Thoracic aorta (tissue), 2 donors: ENCODE measurements at places on chromosomes 4 and X.

- no peak overlapping the region for H3K4me3 ChIP-seq
- no peak overlapping the region for H3K27ac ChIP-seq
- H3K36me3 ChIP-seq: no peaks in the 10 kb centered on the region
- H3K27me3 ChIP-seq: no peaks in the 10 kb centered on the region
- no peaks in the 10 kb centered on the region for H3K4me1 ChIP-seq
Observed at GRCh38 chrX:82092307-82092706, 890.4 kb downstream of the SH3BGRL start.

GRCh38 chrX:9676306-9676705 lies 89.3 kb downstream of the GPR143 start:
- H3K27ac ChIP-seq: peak overlapping the region; percentile 26
- no peak overlapping the region for H3K4me3 ChIP-seq
- H3K27me3 ChIP-seq: no peaks in the 10 kb centered on the region
- peaks cover 3% of the 10 kb centered on the region for H3K36me3 ChIP-seq

- H3K27me3 ChIP-seq: no peaks in the 10 kb centered on the region
- H3K36me3 ChIP-seq: no peaks in the 10 kb centered on the region
- H3K27ac ChIP-seq: no peak overlapping the region
- no peaks in the 10 kb centered on the region for H3K4me1 ChIP-seq
- H3K4me3 ChIP-seq: no peak overlapping the region
- DNase-seq: no peak
Observed at GRCh38 chr4:74066232-74066631, 27.7 kb upstream of the CXCL3 start.

- DNase-seq: no peak
- no peaks in the 10 kb centered on the region for H3K36me3 ChIP-seq
- no peak overlapping the region for H3K27ac ChIP-seq
Observed at GRCh38 chr4:147530134-147530533, 49.2 kb downstream of the EDNRA start.

GRCh38 chrX:101429934-101430333 lies 21.9 kb downstream of the HNRNPH2 start:
- H3K4me1 ChIP-seq: no peaks in the 10 kb centered on the region
- DNase-seq: no peak
- no peaks in the 10 kb centered on the region for H3K27me3 ChIP-seq
- no peaks in the 10 kb centered on the region for H3K36me3 ChIP-seq

DNA sequence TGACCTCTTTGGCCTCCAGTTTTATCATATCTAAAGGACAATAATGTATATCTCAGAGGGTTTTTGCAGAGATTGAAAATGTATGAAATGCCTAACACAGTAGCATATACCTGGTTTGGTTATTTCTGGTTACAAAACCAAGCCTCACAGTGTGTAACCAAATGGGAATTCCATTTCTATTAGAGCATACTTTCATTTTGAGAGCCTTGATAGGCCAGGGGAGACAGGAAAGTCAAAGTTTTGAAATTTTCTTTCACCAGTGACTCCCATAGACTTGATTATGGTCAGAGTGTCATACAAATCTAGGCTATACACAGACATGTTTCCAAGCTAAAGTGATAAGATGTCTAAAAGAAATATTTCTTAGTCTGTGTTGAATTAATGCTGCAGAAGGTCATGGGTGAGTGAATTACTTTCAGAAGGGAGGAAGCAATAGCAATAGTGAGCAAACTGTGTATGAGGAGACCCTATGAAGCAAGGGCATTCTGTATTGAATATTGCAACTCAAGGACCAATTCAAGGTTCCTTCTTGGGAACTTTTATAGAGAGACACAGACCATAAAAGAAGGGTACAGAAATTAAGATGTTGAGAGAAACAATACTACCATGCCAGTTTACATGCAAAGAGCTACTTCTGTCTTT lies 151.1 kb downstream of the PDE5A start:
- H3K4me3 ChIP-seq: no peak overlapping the region
- H3K36me3 ChIP-seq: no peaks in the 10 kb centered on the region
- DNase-seq: no peak
- no peak overlapping the region for H3K27ac ChIP-seq
- no peaks in the 10 kb centered on the region for H3K27me3 ChIP-seq
- no peaks in the 10 kb centered on the region for H3K4me1 ChIP-seq

DNA sequence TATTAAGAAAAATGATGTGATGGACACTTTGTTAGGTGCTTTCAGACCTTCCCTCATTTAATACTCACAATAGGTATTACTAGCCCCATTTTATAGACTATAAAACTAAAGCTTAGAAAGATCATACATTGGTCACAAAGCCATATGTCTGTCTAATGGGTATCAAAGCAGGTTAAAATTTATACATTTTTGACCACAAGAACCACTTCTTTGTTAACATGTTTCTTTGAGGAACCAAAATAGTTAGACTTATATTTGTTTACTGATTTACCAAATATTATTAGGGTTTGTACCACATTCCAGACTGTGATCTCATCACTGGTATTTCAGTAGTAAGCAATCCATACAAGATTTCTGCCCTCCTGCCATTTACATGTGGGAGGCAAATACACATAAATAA lies 363.3 kb downstream of the NAF1 start:
- H3K27me3 ChIP-seq: no peaks in the 10 kb centered on the region
- no peaks in the 10 kb centered on the region for H3K36me3 ChIP-seq
- H3K4me3 ChIP-seq: no peak overlapping the region
- DNase-seq: no peak
- no peak overlapping the region for H3K27ac ChIP-seq

DNA sequence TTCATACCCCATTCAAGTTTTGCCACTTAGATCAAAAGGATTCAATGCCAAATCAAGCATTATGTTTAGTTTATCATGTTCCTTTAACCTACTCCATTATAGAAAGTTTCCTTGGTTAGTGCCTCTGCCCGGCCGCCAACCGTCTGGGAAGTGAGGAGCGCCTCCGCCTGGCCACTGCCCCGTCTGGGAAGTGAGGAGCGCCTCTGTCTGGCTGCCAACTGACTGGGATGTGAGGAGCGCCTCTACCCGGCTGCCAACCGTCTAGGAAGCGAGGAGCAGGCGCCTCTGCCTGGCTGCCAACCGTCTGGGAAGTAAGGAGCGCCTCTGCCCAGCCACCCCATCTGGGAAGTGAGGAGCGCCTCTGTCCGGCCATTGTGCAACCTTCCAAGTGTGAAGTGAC lies 36.3 kb upstream of the PDGFRA start:
- no peaks in the 10 kb centered on the region for H3K27me3 ChIP-seq
- DNase-seq: no peak
- no peaks in the 10 kb centered on the region for H3K36me3 ChIP-seq
- H3K4me3 ChIP-seq: no peak overlapping the region
- no peaks in the 10 kb centered on the region for H3K4me1 ChIP-seq
- H3K27ac ChIP-seq: no peak overlapping the region

DNA sequence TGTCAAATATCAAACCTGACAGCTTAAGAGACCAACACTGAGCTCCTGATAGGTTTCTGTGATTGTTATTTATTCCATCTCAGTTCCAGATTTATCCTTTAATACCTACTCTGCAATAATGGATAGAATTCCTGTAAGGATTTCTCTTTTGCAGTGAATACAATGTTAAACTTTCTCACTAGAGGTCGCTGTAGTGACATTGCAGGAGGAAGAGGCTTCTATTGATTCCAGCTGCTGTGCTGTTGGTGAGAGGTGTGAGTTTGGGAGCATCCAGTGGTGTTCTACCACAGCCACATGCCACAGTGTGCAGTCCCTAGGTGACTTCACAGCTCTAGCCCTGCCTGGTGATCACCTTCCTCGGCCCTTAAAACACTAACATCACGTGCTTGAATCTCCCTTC lies 34.6 kb upstream of the DCAF8L2 start:
- no peaks in the 10 kb centered on the region for H3K27me3 ChIP-seq
- no peaks in the 10 kb centered on the region for H3K36me3 ChIP-seq
- no peak overlapping the region for H3K4me3 ChIP-seq
- no peak for DNase-seq

DNA sequence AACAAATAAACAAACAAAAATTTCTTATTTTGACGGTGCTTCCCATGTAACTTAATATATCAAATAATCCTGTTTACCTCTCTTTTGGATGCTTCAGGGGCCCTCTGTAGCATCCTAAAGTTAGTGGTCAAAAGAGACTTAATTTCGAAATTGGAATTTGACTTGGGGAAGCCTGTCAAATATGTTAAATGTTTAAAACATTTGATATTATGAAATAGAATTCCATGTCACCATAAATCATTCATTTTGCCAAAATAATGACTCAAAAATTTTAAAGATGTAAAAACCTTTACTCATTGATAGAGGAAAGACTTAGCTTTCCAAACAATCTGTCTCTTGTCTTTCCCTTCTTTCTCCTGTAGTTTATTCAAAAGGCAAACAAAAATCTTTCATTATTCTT lies 20.6 kb upstream of the TEX13A start:
- H3K27ac ChIP-seq: no peak overlapping the region
- no peak overlapping the region for H3K4me3 ChIP-seq
- H3K27me3 ChIP-seq: no peaks in the 10 kb centered on the region
- H3K4me1 ChIP-seq: no peaks in the 10 kb centered on the region
- no peak for DNase-seq

DNA sequence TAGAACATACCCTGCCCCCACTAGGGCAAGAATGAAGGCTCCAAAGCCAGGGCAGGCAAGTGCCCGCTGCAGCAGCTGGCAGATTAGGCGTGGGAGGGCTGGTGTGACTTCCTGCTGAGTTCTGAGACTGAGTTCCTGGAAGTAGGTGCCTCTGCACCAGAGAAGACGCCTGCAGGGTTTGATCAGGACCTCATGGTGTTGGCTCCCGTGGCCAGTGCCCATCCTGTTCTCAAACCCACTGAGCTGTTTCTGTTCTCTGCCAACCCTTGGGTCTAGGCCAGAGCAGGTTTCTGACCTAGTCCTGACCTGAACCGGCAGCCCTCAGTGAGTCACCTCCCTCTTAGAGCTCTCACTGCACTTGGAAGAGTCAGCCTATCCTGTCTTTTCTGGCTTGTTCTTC lies 220.7 kb downstream of the HS6ST2 start:
- H3K4me1 ChIP-seq: no peaks in the 10 kb centered on the region
- H3K27ac ChIP-seq: no peak overlapping the region
- H3K36me3 ChIP-seq: no peaks in the 10 kb centered on the region
- no peaks in the 10 kb centered on the region for H3K27me3 ChIP-seq

DNA sequence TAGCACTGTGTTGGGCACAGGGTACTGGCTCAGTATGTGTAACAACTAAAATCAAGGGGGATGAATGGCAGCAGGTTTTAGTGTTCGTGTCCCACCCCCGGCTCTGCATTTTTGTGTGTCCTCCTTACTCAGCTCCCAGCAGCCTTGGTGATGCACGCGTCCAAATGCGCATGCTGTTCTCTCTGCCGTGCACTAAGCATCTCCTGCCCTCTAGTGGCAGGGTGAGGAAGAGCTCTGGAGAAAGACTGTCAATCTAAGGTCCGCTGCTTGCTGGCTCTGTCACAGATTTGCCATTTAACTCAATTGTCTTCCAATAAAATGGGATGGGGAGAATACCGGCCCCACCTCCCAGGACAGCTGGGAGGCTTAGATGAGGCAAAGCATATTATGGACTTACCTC lies 61.4 kb downstream of the WFS1 start:
- H3K36me3 ChIP-seq: no peaks in the 10 kb centered on the region
- H3K4me3 ChIP-seq: no peak overlapping the region
- DNase-seq: no peak
- H3K27me3 ChIP-seq: no peaks in the 10 kb centered on the region

- no peaks in the 10 kb centered on the region for H3K4me1 ChIP-seq
- no peak overlapping the region for H3K27ac ChIP-seq
- no peaks in the 10 kb centered on the region for H3K27me3 ChIP-seq
- H3K4me3 ChIP-seq: no peak overlapping the region
- H3K36me3 ChIP-seq: no peaks in the 10 kb centered on the region
Observed at GRCh38 chr4:145041378-145041777, 56.6 kb downstream of the ANAPC10 start.

- no peak overlapping the region for H3K27ac ChIP-seq
- H3K27me3 ChIP-seq: no peaks in the 10 kb centered on the region
- no peak for DNase-seq
- H3K4me3 ChIP-seq: no peak overlapping the region
Observed at GRCh38 chr4:96073461-96073860, 233.6 kb downstream of the PDHA2 start.

DNA sequence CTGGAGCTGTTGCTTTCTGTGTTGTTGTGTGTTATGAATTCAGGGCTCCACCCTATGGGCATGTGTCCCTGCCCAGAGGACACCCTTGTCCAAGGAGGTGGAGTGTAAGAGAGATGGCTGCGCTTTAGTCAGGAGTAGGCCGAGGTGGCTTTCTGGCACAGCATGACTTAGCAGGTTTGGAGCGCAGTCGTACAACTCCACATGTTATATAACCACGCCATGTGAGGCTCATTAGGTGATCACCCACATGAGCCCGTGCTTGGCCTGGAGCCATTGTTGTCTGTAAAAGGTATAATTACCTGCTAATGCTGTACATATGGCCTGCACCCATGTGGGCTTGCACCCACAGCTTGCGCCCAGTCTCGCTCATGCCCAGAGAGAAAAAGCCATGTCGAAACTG lies 15.8 kb upstream of the ANAPC4 start:
- no peaks in the 10 kb centered on the region for H3K4me1 ChIP-seq
- no peak overlapping the region for H3K4me3 ChIP-seq
- DNase-seq: no peak
- no peak overlapping the region for H3K27ac ChIP-seq
- H3K36me3 ChIP-seq: no peaks in the 10 kb centered on the region

- H3K27me3 ChIP-seq: no peaks in the 10 kb centered on the region
- H3K27ac ChIP-seq: no peak overlapping the region
- peaks cover 6% of the 10 kb centered on the region for H3K4me1 ChIP-seq
- DNase-seq: no peak
- no peaks in the 10 kb centered on the region for H3K36me3 ChIP-seq
Observed at GRCh38 chr4:173227756-173228155, 59.1 kb downstream of the GALNT7 start.

- H3K27me3 ChIP-seq: no peaks in the 10 kb centered on the region
- H3K27ac ChIP-seq: no peak overlapping the region
- H3K36me3 ChIP-seq: no peaks in the 10 kb centered on the region
Observed at GRCh38 chrX:15207384-15207783, 62.5 kb downstream of the ASB9 start.

DNA sequence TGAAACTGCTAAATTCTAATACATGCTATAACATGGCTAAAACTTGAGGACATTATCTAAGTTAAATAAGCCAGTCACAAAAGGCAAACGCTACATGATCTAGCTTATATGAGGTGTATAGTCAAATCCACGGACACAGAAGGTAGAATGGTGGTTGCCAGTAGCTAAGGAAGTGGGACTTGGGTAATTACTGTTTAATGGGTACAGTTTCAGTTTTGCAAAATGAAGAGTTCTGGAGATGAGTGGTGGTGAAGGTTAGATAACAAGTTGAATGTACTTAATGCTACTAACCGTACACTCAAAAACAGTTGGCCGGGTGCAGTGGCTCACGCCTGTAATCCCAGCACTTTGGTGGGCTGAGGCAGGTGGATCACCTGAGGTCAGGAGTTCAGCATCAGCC lies 644.5 kb upstream of the DIPK2B start:
- H3K36me3 ChIP-seq: no peaks in the 10 kb centered on the region
- H3K4me1 ChIP-seq: no peaks in the 10 kb centered on the region
- no peak overlapping the region for H3K4me3 ChIP-seq
- H3K27ac ChIP-seq: no peak overlapping the region
- no peaks in the 10 kb centered on the region for H3K27me3 ChIP-seq
